ENCODE measurements at places on chromosomes 13 and 19.

DNA sequence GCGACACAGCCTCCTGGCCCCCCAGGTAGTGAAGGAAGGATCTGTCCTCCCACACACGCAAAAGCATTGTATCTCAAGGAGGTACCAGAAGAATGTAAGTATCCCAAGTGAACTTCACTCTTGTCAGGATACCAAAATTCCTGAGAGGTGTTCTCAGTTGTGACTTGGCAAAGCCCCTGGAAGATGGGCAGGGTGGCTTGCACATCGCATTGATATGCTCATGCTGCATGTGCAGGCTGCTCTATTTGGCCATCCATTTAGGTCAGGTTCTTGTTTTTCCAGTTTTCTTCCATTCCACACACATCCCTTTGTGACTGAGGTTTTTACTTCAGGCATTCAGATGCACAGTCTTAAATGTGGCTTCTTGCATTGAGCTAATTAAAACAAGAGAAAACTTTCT is 382.8 kb downstream of the FOXO1 start:
- DNase-seq, result no peak

DNA sequence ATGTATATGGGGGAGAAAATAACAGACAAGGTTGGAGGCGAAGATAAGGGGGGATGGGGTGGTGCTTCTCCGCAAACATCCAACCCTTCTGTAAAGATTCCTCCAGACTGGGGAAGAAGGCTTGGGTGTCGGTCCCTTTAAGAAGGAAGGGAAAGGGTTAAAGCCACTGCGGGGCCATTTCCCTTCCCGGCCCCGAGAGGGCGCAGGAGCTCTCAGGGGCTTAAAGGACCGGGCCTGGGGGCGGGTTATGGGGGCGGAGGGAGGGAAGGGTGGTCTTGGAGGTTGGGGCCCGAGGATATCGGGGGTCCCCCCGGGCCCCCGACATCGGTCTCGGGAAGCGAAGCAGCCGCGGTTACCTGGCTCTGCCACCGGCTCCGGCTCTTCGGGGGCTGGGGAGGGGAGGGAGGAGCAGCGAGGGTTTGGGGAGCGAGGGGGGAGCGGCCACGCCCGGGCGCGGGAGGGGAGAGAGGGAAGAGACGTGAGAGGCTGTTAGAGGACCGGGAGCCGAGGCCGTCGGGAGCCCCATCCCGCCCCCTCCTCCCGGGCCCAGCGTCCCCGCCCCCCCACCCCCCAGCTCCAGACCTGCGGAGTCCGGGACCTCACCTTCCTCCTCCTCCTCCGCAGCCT is 2.8 kb downstream of the TNNT1 start:
- DNase-seq, result no peak

GRCh38 chr13:109196948-109197347 is 567.5 kb downstream of the MYO16 start:
- DNase-seq, result no peak

- no peak for DNase-seq
These were observed at the start of gene CNN1 for GRCh38 chr19:11538232-11539036. TSS of gene CNN1 (plus strand) at chr19:11538851. CDS start at chr19:11538928, 77 bp downstream.

GRCh38 chr13:32079587-32079986 is 48.0 kb downstream of the FRY start:
- DNase-seq, result no peak

- DNase-seq, result no peak
These were observed 167.1 kb downstream of the PCDH9 start for GRCh38 chr13:67063036-67063435.

GRCh38 chr13:114054264-114054663 is 78.2 kb downstream of the RASA3 start:
- DNase-seq, result no peak

GRCh38 chr19:12956446-12957388 is at the start of gene GADD45GIP1:
TSS of gene GADD45GIP1 (minus strand) at chr19:12957223. CDS start at chr19:12957212, 11 bp downstream.
- peak; percentile 18 for DNase-seq

DNA sequence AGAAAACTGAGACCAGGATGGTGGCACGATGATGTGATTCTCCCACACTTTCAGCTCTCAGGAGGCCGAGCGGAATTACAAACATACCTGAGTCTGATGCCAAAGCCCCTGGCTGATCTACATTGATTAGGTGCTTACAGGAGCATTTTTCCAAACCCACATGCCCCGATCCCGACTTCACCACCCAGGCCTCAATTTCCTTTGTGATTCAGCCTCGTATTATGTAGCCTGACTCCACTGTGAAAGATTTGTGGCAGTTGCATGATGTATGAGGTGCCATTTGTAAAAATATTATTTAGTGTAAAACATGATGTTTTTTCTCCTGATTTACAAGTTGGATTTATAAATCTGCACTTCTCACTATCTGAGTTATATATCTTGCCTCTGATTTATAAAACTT is 118.0 kb downstream of the TSHZ3 start:
- DNase-seq, result no peak

GRCh38 chr19:34481861-34482379 is 362 bp downstream of the WTIP start:
- no peak for DNase-seq

DNA sequence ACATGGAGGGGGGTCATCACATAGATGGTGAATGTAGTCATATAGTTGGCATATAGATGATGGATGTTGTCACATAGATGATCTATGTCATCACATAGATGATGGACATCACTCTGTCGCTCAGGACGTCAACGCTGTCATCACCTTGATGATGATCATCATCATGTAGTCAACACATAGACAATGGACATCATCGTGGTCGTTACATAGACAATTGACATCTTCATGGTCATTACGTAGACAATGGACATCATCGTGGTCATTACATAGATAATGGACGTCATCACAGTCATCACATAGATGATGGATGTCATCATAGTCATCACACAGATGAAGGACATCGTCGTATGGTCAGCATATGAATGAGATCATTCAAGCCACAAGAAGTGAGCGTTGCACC is 28.6 kb upstream of the SLC15A1 start:
- DNase-seq, result no peak

DNA sequence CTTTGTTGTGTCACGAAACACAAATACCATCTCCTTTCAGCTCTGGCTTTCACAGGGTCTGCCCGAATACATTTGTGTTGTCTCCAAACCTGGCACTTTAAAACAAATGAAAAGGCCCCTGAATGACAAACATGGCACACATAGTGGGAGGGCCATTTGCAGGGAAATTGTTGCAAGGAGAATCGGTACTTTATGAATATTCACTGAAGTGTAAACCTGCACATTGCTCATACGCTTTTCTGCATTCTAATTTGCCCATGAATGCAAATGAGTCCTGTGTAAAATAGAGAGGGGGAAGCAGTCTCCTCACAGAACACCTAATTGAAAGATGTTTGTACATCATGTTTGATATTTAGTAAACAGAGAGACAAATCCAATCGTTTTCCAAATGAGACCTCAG is 82.7 kb upstream of the PCDH8 start:
- DNase-seq, result no peak

DNA sequence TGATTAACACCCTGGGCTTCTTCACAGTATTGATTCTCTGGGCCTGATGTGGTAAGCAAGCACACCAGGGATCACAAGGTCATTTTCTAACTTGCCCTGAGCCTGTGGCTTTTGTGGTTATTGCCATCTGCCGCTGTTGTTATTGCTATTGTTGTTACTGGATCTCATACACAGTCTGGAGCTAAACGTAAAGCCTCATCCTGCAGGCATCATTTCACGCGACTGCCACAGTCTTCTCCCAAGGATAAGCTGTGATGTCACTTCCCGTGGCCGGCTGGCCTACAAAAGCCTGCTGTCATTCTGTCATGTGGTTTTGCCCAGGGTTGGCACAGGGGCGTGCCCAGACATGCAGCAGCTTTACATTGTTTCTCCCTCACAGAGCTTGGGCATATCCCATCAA is 154.0 kb upstream of the GPR12 start:
- peak; percentile 12 for DNase-seq

- DNase-seq, result peak; percentile 38
These were observed at the start of gene REX1BD for GRCh38 chr19:18588611-18589379. TSS of gene REX1BD (plus strand) at chr19:18588798. CDS start at chr19:18588802, 4 bp downstream.

DNA sequence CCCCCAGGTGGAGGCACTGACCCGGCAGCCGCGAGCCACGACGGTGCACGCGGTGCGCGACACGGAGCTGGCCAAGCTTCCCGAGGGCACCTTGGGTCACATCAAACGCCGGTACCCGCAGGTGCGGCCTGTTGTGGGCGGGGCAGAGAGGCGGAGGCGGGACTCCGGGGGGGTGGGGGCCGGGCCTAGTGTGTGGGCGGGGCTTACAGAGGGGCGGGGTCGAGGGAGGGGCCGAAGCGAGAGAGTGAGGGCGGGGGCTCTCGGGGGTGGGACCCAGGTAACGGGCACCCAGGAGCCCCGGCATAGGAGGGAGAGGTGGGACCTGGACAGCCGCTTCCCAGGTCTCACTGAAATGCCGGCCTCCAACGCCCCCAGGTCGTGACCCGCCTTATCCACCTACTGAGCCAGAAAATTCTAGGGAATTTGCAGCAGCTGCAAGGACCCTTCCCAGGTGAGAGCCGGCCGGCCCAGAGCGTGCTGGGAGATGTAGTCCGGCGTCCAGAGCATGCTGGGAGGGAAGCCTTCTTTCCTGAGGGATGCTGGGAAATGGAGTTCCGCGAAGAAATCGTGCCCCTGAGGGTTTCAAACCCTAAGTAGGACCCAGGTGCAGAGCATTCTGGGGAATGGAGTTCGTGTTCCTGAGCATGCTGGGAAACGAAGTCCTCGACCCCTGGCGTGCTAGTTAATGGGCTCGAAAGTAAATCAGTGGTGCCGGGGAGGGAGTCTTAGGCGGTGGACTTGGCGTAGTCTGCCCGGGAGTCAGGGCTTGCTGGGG is 15.7 kb downstream of the PNPLA6 start:
- DNase-seq, result peak; percentile 54

DNA sequence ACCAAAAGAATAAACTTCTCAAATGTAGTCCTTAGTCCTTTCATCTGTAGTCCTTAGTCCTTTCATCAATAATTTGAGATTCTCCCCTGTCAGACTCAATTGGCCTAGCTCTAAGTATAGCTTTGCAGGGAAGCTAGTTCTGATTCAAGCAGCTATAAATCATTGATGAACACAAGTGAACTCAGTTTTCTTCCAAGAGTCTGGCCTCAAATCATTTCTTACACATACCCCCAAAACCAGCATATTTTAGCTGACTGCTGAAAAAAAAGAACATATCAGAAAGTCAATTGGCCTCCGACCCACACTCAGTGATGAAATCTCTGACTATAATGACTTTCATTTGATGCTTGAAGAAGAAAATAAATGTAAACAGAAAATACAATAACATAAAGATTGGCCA is 64.9 kb downstream of the TNFSF11 start:
- no peak for DNase-seq

GRCh38 chr13:77860507-77860981 is 58.1 kb downstream of the EDNRB start:
- no peak for DNase-seq

- no peak for DNase-seq
These were observed 133.7 kb upstream of the MCF2L start for GRCh38 chr13:112835344-112835743.

GRCh38 chr19:44648631-44649251 is 5.0 kb downstream of the PVR start:
- no peak for DNase-seq

DNA sequence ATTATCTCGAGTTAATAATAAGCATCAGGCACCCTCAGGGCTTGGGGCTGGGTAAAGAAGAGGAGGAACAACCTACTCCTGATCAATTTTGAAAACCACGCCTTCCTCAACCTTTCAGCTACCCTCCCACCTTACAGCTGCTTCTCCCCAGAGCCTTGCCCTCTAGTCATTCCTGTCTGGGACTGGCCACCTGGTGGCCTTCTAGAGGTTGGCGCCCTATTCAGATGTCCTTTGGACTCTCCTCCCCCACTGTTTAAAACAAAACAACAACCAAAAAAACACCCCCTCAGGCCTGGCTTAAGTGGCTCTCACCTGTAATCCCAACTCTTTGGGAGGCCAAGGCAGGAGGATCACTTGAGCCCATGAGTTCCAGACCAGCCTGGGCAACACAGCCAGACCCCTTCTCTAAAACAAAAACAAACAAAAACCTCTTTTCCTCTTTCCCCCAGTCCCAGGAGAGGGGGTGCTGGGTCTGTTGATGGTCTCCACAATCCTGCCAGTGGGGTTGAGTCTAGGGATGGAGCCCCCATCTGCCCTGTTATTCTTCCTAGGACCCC is 62.3 kb downstream of the CCDC70 start:
- no peak for DNase-seq

GRCh38 chr13:111513766-111514609 is 193.5 kb downstream of the TEX29 start:
- DNase-seq, result no peak

DNA sequence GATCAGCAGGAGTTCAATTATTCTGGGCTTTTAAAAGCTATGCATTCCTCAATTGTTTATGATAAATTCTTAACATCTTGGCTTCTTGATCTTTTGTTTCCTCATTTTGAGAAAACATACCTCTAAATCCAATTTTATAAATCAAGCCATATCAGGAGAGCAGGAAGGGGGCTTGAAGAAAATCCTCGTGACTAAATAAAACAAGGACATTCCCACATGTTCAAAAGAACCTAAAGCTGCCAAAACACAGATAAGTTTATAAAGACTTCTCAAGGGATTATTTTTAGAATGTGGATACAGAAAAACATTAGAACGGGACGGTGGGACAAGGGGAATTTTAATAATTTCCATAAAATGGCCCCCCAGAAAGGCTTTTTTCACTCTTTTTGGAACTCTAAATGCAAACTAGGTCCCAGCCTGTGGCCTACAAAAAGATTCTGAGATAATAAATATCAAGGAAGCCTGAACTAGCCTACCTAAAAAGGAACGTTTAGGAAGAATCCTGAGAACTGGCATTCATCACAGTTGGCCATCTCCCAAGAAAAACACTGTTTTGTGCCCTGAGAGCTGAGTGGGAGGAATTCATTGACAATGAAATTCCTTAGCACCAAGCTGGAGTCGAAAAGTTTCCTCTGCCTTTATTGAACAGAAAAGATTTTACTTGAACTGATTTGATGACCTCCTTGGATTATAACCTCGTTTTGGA is 30.1 kb downstream of the ZAR1L start:
- DNase-seq, result no peak

- DNase-seq, result no peak
These were observed 27.0 kb downstream of the TMEM161A start for GRCh38 chr19:19111136-19111835.

DNA sequence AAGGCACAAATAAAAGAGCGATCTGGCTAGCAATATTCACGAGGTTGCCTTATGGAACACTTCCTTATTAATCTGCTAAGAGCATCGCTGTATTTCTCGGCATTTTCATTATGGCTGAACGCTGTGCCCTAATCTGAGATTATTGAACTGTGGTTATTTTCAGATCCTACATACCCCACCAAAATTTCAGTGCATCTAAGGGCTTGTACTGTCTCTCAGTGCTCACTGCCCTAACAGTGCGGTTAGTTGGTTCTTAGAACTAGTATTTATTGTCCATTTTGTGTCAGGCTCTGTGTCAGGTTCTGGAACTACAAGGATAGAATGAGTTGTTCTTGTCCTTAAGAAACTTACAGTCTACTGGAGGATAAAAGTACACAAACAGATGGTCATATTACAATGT is 51.6 kb downstream of the FLT3 start:
- DNase-seq, result no peak

GRCh38 chr19:19445911-19446361 is 40.5 kb downstream of the GATAD2A start:
- no peak for DNase-seq

GRCh38 chr19:19460761-19461265 is 54.5 kb downstream of the TSSK6 start:
- no peak for DNase-seq

All from NCI-H187 (cell line).